ENCODE measurements at places on chromosomes 16 and 17.

- no peak for DNase-seq
These were observed 1.6 kb downstream of the MPO start for GRCh38 chr17:58279016-58279711.

GRCh38 chr17:10793256-10793655 lies 10.6 kb downstream of the TMEM238L start:
- no peak for DNase-seq

- DNase-seq: no peak
These were observed 148.2 kb upstream of the HS3ST2 start for GRCh38 chr16:22665803-22666202.

DNA sequence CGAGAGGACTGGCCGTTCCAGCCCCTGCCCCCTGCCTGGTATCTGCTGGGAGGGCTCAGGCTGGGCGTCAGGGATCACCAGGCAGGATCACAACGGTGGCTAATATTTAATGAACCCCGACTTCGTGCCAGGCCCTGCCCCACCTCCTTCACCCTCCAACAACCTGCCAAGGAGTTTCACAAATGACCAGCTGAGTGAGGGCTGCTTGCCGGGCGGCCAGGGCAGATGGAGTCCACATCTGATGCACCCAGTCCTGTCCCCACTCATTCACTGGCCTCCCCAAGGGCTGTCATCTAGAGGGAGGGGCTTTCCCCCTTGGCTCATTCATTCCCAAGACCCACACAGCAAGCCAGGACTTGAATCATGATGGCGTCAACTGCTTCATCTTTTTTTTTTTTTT lies 17.5 kb downstream of the UBALD1 start:
- no peak for DNase-seq

- no peak for DNase-seq
These were observed 236.6 kb upstream of the MYOCD start for GRCh38 chr17:12429116-12429515.

DNA sequence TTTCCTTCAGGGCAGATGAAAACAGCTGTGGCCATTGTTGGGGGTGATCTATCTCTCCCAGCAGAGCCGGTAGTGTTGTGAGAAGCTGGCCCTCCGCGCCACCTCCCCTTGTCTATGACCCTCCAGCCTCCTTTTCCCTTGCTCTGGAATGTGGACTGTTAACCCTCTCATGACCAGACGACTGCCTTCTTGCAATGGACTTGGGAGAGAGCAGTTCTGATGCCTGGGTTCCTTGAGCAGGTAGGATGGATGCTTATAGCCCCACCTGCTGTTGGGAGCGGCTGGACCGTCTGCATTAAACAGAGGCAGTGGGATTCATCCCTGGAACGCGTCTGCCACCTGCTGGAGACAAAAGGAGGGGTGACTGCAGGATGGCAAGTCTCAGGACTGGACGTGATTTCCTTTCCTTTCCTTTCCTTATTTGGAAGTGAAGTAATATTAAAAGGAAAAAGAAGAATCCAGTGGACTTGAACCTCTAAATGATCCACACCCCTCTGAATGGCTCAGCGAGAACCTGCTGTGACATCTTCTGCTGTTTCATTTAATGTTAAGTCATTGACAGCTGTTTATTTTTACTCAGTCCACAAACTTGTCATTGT lies 1.8 kb upstream of the SOST start:
- peak; percentile 92 for DNase-seq

DNA sequence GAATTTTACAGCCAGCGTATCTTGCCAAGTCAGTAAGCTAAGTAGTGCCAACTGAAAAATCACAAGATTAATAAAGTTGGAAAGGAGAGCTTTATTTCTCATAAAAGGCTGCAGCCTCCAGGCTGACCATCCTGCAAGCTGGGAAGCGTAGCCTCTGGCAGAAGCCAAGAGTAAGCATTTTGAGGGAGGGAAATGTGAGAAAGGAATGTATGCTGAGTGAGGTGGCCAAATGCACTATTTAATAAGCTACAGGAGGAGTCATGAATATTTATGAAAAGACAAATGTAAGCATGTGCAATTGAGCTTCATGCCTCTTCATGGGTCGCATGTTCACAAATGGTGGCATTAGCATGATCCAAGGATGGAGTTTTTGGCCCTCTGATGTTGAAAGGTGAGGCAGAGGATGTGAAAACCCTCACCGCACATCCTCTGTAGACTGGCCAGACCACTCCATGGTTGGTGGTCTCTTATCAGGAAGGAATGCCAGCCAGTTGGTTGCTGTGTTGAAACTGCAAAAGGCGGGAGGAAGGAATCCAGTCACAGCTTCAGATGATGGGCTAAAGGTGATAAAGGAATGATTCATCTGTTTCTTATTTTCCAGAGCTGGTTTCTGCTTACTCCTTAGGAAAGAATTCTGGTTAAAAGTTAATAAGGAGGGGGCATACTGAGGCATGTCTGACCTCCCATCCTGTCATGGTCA lies 9.2 kb downstream of the KRT33B start:
- DNase-seq: no peak

GRCh38 chr17:67386965-67387551 lies 10.0 kb downstream of the PITPNC1 start:
- peak; percentile 53 for DNase-seq

- DNase-seq: no peak
These were observed 7.5 kb downstream of the GINS2 start for GRCh38 chr16:85681255-85681654.

- DNase-seq: no peak
These were observed 44.9 kb upstream of the TRAP1 start for GRCh38 chr16:3762107-3762750.

- no peak for DNase-seq
These were observed 6.6 kb downstream of the ABCA5 start for GRCh38 chr17:69320210-69320907.

DNA sequence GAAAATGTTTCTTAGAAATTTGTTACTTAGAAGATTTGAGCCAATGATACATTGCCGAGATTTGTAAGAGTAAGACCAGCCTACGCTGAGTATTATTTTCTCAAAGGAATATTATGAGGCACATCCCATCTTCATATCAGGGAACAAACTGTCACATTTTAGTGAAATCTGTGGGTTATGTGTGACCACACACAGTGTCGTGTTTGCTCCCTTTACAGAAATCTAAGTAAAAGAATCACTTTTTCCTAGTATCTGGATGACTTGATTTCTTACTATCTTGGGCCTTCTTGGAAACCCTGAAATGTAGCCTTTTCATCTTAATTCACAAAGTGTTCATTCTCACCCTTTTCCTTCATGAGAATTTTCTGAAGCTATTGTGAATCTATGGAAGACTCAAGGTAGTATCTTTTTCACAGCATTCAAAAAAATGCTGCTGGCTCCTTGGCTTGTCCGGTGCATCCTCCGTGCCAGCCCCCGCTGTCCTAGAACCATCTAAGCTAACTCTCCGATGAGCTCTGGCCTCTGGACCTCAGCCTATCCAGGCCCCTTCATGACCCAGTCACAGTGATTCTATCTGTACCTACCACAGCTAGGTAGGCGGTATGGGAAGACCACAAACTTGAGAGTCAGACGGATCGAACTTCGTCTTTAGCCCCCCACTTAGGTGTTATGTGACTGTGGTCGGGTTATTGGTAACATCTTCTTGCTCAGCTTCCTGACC lies 524.3 kb downstream of the MAF start:
- DNase-seq: no peak

- DNase-seq: no peak
These were observed 291.2 kb upstream of the SALL1 start for GRCh38 chr16:51442141-51442870.

DNA sequence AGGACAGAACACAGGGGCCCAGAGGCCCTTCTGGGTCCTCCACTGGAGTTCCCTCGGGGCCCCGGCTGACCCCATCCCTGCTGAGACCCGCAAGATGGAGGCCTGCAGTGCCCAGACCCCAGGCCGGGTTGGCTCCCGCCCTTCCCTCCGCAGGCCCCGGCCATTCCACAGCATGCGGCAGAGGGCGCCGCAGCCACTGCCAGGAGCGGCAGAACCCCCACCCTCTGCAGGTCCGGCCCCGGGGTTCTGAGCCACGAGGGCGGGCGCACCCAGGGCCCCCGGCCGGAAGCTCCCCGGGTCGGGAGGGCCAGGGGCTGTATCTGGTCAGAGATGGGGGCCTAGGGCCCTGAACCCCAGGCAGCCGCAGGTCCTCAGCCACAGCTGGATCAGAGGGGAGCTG lies 2.4 kb upstream of the PERCC1 start:
- DNase-seq: peak; percentile 37

- DNase-seq: no peak
These were observed 5.4 kb upstream of the TBX21 start for GRCh38 chr17:47727704-47728036.

- no peak for DNase-seq
These were observed 29.7 kb downstream of the DUSP14 start for GRCh38 chr17:37519251-37519985.

Measured in CD4-positive, alpha-beta T cell (primary cell).